ENCODE measurements at places on chromosomes 7 and 10.

DNA sequence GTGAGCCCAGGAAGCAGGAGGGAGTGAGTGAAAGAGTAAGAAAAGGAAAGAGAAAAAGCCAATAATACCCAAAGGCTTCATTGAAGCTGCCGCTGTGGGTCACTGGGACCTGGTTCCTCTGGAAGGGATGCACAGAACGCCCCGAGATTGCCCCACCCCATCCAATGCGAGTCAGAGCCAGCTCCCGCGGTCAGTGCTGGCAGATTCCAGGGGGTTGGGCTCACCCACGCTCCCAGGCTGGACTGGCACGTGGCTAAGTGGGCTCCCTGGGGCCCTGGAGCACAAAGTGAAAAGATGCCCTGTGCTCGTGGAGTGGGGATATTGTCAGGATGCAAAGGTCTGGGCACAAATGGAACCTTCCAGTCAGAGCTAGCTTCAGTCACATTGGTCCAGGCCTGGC lies 117.0 kb downstream of the OAT start:
- H3K27me3 ChIP-seq = peaks cover 9% of the 10 kb centered on the region
- peaks cover 1% of the 10 kb centered on the region for H3K36me3 ChIP-seq
- no peak for DNase-seq

- H3K27me3 ChIP-seq = peaks cover 23% of the 10 kb centered on the region
- no peaks in the 10 kb centered on the region for H3K4me1 ChIP-seq
- no peak overlapping the region for H3K27ac ChIP-seq
- no peak overlapping the region for H3K4me3 ChIP-seq
Observed at GRCh38 chr10:124251317-124252065, 158.1 kb upstream of the CHST15 start.

- H3K27ac ChIP-seq = no peak overlapping the region
- H3K4me3 ChIP-seq = no peak overlapping the region
- H3K36me3 ChIP-seq = peaks cover 5% of the 10 kb centered on the region
- no peak for DNase-seq
- no peaks in the 10 kb centered on the region for H3K27me3 ChIP-seq
- no peaks in the 10 kb centered on the region for H3K4me1 ChIP-seq
Observed at GRCh38 chr10:112653215-112653614, 206.2 kb downstream of the VTI1A start.

DNA sequence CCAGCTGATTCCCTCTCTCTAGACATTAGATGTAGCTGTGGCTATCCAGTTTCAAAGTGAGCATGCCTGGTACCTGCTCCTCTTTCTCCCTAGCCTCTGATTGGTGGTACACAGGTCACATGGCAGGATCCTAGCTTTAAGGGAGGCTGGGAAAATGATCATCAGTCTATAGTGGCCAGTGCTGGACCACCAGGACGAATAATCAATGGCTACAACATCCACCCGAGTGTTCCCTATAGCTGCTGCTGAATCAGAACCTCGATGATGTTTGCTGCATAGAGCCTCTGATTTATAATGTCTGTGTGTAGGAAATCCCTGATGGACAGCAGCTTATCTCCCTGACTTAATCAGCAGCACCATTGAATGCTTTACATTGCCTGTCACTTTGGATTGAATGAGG lies 28.9 kb upstream of the LMTK2 start:
- no peak overlapping the region for H3K4me3 ChIP-seq
- H3K4me1 ChIP-seq = no peaks in the 10 kb centered on the region
- H3K27me3 ChIP-seq = peaks cover 28% of the 10 kb centered on the region

- H3K4me1 ChIP-seq = peaks cover 13% of the 10 kb centered on the region
- no peak overlapping the region for H3K27ac ChIP-seq
- H3K4me3 ChIP-seq = no peak overlapping the region
- H3K27me3 ChIP-seq = peaks cover 27% of the 10 kb centered on the region
Observed at GRCh38 chr7:25864943-25865751, 286.9 kb upstream of the NFE2L3 start.

- no peaks in the 10 kb centered on the region for H3K36me3 ChIP-seq
- H3K4me1 ChIP-seq = no peaks in the 10 kb centered on the region
- no peak overlapping the region for H3K27ac ChIP-seq
- peaks cover 16% of the 10 kb centered on the region for H3K27me3 ChIP-seq
- no peak for DNase-seq
Observed at GRCh38 chr10:58086144-58086762, 181.4 kb downstream of the IPMK start.

GRCh38 chr10:101655570-101655969 lies 39.4 kb downstream of the FBXW4 start:
- H3K4me1 ChIP-seq = peaks cover 27% of the 10 kb centered on the region
- no peak for DNase-seq
- H3K27ac ChIP-seq = no peak overlapping the region
- H3K4me3 ChIP-seq = no peak overlapping the region
- peaks cover 28% of the 10 kb centered on the region for H3K36me3 ChIP-seq
- no peaks in the 10 kb centered on the region for H3K27me3 ChIP-seq

GRCh38 chr7:95772771-95773581 lies 622 bp downstream of the DYNC1I1 start:
- peaks cover 44% of the 10 kb centered on the region for H3K27me3 ChIP-seq
- no peaks in the 10 kb centered on the region for H3K36me3 ChIP-seq
- no peak overlapping the region for H3K4me3 ChIP-seq
- no peak overlapping the region for H3K27ac ChIP-seq

DNA sequence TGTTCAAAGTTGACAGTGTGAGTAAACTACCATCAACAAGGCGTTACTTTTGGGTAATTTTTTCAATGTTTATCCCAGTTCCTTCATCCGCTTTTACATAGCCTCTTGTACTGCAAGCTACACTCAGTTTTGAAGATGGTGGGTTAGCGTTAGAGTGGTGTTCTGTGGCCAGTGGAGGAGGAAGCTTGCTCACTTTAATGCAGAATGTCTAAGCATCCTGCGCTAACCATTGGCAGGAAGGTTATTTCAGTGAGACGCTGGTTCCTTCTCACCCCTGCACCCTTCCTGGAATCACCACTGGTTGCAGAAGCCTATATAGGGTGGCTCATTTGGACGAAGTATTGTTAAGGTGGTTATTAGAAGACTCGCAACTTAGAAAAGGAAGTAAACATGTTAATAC lies 159.1 kb downstream of the CELF2 start:
- peaks cover 92% of the 10 kb centered on the region for H3K4me1 ChIP-seq
- H3K27ac ChIP-seq = no peak overlapping the region
- no peak overlapping the region for H3K4me3 ChIP-seq
- no peak for DNase-seq

DNA sequence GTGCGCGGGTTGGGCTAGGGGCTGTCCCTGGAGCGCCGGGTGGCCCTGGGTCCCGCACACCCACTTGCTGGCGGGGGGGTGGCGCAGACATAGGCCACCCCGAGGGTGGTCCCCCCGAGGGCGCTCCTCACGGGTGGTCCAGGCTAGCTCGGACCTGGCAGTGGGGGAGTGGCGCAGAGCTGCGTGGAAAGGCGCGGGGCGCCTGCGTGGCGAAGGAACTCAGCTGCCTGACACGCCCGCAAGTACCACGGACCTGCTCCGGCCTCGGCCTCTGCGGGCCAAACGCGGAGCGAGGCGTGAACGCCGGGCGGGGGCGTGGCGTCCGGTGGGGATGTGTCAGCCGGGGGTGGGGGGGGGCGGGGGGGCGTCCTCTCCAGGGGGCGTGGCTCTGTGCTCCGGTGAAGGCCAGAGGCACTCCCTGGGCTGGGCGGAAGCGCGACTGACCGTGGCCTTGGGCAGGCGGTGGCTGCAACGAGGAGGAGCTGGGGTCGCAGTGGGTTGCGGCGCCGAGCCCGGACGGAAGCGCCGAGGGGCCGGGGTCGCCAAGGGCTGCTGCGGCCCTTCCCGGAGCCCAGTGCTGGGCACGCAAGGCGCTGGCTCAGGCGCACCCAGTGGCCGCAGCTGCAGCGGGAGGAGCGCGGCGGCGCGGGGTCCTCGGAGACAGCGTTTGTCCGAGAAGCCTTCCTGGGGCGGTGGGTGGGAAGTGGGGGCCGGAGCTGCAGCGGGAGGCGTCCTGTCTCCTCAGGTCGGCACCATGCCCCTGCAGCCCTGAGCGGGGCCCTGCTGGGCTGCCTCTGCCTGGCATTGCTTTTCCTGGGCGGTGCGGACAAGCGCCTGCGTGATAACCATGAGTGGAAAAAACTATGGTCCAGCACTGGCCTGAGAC lies 58.9 kb upstream of the NUPR2 start:
- H3K4me1 ChIP-seq = no peaks in the 10 kb centered on the region
- peaks cover 29% of the 10 kb centered on the region for H3K27me3 ChIP-seq
- no peak overlapping the region for H3K27ac ChIP-seq
- DNase-seq = no peak
- no peaks in the 10 kb centered on the region for H3K36me3 ChIP-seq

DNA sequence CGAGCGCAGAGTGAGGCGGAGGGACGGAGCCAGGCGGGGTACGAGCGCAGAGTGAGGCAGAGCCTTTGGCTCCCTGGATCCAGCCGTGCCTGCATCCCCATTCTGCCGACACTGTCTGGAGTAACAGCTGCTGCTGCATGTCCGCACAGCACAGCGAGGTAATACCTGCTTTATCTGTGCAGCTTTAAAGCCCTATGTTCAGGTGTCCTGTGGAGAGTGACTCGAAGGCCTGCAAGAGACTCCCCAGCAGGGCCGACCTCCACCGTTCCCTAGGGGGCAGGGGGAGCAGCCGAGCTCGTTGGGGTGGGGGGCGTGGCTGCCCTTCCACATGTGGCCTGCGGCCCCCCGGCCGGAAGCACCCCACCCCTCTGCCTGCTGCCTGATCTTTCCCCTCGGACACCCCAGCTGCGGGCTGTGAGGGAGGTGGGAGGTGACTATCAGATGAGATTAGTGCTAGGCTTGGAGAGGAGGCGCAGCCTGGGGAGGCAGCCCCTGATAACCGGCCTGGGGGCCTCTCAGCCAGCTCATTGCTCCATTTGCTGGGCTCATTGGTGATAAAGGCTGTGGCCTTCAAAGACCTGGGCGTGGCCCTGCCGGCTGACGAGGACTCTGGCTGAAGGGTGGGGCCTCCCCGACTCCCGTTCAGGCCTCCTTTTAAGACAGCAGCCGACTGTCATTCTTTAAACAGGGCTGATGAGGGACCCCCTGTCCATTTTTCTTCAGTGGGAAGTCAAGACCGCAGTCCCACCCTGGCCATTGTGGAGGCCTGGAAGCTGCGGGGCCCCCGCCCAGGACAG lies 8.0 kb downstream of the VENTX start:
- H3K36me3 ChIP-seq = no peaks in the 10 kb centered on the region
- peaks cover 22% of the 10 kb centered on the region for H3K4me1 ChIP-seq
- H3K27ac ChIP-seq = no peak overlapping the region
- no peak overlapping the region for H3K4me3 ChIP-seq

DNA sequence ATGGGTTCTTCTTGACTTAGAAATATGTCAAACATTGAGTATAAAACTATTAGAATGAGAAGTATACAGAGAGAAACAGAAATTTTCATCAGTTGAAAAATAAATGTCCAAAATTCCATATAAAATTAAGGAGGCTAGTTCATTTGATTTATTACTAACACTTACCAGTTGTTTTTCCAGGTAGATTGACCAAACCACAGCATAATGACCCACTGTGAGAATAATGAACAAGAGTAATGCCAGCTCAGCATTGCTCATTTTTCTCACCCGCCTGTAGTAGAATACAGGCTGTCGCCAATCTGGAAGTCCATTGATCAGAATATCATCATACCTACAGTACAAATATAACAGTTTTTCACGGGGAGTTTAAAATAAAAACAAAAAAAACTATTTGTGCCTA lies 82.9 kb downstream of the DNAJC1 start:
- peaks cover 10% of the 10 kb centered on the region for H3K4me1 ChIP-seq
- no peak overlapping the region for H3K27ac ChIP-seq
- no peaks in the 10 kb centered on the region for H3K27me3 ChIP-seq
- H3K4me3 ChIP-seq = no peak overlapping the region

DNA sequence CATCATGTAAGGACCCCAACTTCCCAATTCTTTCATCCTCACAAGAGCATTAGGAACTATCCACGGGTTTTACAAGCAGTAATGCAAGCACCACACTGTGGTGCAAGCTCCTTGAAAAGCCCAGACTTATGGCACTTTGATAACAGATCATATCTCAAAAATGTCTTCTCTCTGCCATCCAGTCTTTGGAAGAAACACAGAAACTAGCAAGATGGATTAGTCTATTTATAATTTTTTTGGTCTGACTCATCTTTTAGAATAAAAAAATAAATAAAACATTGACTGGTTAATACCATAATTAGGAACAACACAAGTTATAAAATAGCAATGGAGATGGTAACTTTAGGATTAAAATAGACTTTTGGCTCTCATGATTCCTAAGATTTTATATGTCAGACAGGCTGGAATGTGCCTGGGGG lies 49.0 kb upstream of the CALD1 start:
- DNase-seq = no peak
- no peaks in the 10 kb centered on the region for H3K36me3 ChIP-seq
- H3K27me3 ChIP-seq = no peaks in the 10 kb centered on the region

- H3K27ac ChIP-seq = no peak overlapping the region
- no peak for DNase-seq
- no peak overlapping the region for H3K4me3 ChIP-seq
- no peaks in the 10 kb centered on the region for H3K4me1 ChIP-seq
- peaks cover 67% of the 10 kb centered on the region for H3K27me3 ChIP-seq
Observed at GRCh38 chr10:78450807-78451485, 417.3 kb downstream of the RPS24 start.

DNA sequence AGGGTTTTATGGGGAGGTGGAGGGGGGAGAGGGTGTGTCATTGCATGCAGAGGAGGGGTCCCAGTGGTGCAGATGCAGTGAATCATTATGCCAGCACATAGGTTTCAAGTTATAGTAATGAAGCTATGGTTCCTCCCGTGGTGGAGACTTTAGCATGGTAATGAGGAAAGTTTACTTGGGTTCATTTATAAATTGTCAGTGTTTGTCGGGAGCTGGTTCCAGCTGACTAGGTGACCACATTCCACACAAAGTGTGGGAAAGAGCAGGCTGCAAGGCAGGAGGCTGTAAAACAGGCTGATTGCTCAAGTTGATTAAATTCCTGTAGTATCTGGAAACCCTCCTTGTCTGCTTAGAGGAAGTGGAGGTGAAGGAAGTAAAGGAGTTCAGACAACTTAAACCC lies 78.9 kb downstream of the SRI start:
- no peak overlapping the region for H3K4me3 ChIP-seq
- H3K36me3 ChIP-seq = no peaks in the 10 kb centered on the region
- H3K27me3 ChIP-seq = no peaks in the 10 kb centered on the region

DNA sequence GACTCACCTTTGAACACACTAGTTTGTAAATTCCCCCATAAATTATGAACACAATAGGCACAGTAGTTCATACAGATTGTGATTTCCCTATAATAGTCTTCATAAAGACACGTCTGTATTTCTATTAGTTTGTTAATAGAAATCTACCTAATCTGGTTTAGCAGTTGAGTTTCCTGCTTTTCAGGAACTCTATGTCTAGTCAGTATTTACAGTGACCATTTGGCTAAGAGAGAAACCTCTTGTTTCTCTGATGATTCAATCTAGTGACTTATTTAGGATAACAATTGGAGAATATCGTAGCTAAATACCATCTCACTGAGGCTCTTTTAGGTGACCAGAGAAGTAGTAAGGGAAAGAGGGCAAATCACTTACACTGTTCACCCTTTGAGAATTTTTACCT lies 5.9 kb upstream of the HERPUD2 start:
- H3K4me1 ChIP-seq = peaks cover 14% of the 10 kb centered on the region
- DNase-seq = no peak
- no peak overlapping the region for H3K27ac ChIP-seq
- H3K4me3 ChIP-seq = no peak overlapping the region
- no peaks in the 10 kb centered on the region for H3K27me3 ChIP-seq
